ENCODE measurements at places on chromosomes 6 and 20.

DNA sequence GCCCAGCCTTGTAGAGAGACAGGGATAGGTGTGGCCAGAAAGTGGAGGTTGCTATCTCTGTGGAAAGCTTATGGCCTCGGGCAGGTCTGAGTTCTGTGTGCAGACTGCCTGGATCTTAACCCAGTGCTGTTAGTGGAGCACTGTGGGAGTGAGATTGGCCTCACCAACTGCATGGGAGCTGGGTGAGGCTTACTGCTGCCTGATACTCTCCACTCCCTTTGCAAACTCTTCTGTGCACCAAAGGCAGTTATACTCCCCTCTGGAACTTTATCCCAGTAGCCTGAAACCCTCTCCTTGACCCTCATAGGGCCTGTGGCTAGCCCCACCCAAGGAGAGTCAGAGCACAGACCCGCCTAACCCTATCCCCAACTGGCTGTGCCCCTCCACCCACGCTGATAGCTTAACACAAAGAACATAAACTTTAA lies 41.4 kb upstream of the PKIB start:
- no peak for DNase-seq
- H3K36me3 ChIP-seq = peaks cover 40% of the 10 kb centered on the region
- no peaks in the 10 kb centered on the region for H3K4me1 ChIP-seq
- H3K27ac ChIP-seq = no peak overlapping the region
- no peaks in the 10 kb centered on the region for H3K27me3 ChIP-seq
- no peak overlapping the region for H3K4me3 ChIP-seq

DNA sequence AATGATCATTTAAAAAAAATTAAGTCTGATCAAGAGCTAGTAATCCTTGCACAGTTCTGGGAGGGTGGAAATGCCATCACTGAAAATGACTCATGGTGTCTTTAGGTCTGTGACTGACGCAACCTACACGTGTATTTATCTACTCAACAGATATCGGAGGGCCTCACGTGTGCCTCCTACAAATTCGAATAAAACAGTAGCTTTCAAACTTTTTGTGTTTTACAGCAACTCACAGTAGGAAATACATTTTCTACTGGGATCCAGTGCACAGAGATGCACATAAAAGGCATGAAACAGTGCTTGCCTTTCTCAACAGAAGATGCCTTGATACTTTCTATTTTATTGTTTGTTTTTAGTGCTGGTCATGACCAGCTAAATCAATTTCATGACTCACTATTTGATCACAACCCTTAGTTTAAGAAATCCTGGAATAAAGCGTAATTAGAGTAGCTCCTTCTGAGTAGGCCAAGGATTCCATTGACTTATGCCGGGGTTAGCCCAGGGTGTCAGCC lies 210.0 kb upstream of the SNX9 start:
- peaks cover 6% of the 10 kb centered on the region for H3K27me3 ChIP-seq
- no peaks in the 10 kb centered on the region for H3K36me3 ChIP-seq
- H3K4me3 ChIP-seq = no peak overlapping the region
- H3K27ac ChIP-seq = no peak overlapping the region

- H3K4me3 ChIP-seq = no peak overlapping the region
- no peaks in the 10 kb centered on the region for H3K27me3 ChIP-seq
- no peaks in the 10 kb centered on the region for H3K36me3 ChIP-seq
- H3K27ac ChIP-seq = no peak overlapping the region
Measured at GRCh38 chr6:141133836-141134235, 998.9 kb upstream of the GJE1 start.

DNA sequence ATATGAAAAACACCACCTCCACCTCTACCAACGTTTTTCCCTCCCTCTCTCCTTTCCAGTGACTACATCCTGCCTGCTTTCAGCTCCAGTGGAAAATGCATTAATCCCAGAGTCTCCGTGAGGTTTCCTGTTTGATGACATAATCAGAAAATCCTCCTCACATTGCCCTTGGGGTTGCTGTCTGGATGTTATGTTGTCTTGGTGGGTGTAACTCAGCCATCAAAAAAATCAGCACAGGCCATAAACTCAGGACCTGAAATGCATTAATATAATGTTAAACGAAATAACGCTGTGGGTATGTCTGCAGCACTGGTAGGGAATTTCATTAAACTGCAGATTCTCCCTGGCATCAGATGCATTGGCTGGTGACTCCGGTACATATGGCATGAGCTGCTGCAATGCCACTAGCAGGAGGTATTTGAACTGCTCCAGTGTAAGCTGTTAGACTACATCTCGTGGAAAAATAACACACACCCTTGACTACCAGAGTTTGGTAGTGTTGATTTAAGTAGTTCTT lies 297.8 kb downstream of the PRL start:
- DNase-seq = no peak
- H3K36me3 ChIP-seq = peaks cover 5% of the 10 kb centered on the region
- H3K4me1 ChIP-seq = peaks cover 59% of the 10 kb centered on the region
- no peak overlapping the region for H3K4me3 ChIP-seq
- peak overlapping the region; percentile 38 for H3K27ac ChIP-seq

GRCh38 chr6:111091987-111092386 lies 4.7 kb downstream of the SLC16A10 start:
- H3K27me3 ChIP-seq = peaks cover 45% of the 10 kb centered on the region

DNA sequence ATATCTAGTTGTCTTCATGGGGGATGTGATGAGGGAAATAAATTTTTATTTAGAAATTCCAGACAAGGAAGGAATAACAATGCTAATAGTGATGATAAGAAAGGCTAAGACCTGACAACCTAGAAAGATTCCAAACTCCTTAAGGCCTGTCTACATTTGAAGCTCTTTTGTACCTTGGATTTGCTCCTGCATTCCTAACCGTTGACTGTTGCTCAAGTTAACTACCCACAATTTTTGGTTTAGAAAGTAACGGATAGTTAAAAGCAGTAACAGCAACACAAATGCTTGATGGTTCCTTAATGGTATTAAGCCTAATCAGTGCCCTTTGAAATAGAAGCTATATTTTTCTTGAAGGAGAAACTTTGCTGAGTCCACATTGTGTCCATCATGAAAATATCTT lies 52.9 kb downstream of the TRMT11 start:
- no peak overlapping the region for H3K4me3 ChIP-seq
- DNase-seq = no peak
- H3K4me1 ChIP-seq = peaks cover 13% of the 10 kb centered on the region
- no peaks in the 10 kb centered on the region for H3K27me3 ChIP-seq
- no peak overlapping the region for H3K27ac ChIP-seq

DNA sequence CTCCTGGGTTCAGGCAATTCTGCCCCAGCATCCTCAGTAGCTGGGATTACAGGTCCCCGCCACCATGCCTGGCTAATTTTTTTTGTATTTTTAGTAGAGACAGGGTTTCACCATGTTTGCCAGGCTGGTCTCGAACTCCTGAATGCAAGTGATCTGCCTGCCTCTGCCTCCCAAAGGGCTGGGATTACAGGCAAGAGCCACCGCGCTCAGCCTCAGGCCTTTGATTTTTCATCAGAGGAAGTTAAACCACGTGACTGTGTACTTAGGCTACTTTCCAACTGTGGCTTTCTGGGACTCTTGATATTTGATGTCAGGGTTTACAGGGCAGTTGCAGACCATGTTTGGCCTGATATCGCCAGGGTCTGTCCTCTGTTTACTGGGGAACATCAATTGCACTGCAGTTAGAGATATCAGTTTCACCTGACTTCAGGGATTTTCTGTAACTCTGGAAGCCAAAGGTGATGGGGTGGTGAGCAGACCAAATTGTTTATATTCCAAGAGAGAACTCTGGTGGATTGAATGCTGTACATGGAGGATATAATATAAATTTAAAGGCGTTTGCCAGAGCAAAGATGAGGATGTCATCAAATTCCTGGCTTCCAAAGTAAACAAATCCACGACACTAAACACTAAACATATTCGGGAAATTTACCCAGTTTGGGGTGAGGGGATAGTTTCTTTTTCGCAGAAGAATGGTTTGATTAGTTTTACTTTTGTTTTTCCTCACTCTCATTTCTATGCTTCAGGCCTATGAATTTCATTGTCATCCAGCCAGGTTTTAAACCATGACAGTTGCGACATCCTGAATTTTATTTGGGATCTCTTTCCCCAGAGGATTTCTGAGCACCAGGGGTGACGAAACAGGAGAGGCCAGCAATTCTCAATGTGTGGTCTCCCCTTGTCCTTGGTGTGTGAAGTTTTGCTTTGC lies 4.2 kb downstream of the PSMF1 start:
- peaks cover 25% of the 10 kb centered on the region for H3K4me1 ChIP-seq
- peaks cover 13% of the 10 kb centered on the region for H3K36me3 ChIP-seq
- no peak for DNase-seq
- H3K4me3 ChIP-seq = no peak overlapping the region

DNA sequence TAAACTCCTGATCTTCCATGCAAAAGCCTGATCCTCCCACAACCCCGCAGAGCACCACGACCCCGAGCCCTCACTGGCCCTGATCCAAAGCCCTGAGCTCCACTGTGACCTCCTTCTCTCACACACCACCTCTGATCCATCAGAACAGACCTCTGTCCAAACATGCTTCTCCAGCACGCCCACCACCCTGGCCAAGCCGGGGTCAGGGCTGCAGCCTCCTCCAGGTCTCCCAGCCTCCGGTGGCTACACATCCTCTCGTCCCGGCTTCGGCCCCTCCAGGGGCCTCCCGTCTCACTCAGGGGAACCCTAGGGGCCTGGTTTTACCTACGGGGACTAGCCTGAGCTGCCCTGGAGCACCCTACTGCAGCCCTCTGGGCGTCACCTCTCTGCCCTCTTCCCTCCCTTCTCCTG lies 49.1 kb downstream of the FOXF2 start:
- peaks cover 39% of the 10 kb centered on the region for H3K27me3 ChIP-seq
- H3K36me3 ChIP-seq = no peaks in the 10 kb centered on the region
- H3K4me3 ChIP-seq = no peak overlapping the region

DNA sequence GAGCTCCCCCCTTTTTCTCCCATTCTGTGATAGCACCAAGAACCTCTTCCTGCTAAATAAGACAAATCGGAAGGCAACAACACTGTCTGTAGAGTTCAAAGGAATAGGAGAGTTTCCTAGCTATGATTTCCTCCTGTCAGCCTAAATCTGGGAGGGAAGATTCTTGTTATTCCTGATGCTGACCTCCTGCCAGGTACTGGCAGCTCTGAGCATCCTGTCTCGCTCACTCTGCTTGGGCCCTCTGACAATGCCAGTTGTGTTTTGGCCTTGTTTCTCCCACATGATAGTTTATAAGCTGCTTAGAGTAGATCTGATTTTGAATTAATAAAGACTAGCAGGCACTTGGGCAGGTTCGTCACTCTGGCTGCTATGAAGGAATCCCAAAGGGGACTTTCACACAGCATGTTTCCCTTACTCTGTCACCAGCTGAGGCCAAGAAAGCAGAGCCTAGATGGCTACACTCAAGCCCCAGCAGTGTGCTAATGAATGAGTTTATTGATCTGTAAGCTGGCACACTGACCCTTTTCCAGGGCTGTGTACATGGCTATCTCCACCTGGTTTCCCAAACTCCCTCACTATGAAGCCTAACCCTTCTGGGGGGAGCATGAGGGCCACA lies 52.3 kb downstream of the UQCC1 start:
- peaks cover 8% of the 10 kb centered on the region for H3K4me1 ChIP-seq
- no peak for DNase-seq
- H3K36me3 ChIP-seq = peaks cover 12% of the 10 kb centered on the region

- peaks cover 8% of the 10 kb centered on the region for H3K4me1 ChIP-seq
- H3K4me3 ChIP-seq = no peak overlapping the region
- H3K27ac ChIP-seq = no peak overlapping the region
- H3K36me3 ChIP-seq = peaks cover 2% of the 10 kb centered on the region
- H3K27me3 ChIP-seq = no peaks in the 10 kb centered on the region
Measured at GRCh38 chr6:109434456-109434855, 6.0 kb downstream of the PPIL6 start.

GRCh38 chr6:41072836-41073202 lies at the start of gene NFYA:
TSS of gene NFYA (plus strand) at chr6:41072974. CDS start at chr6:41079090, 6,116 bp downstream.
- peak within 1 kb of the TSS; percentile 90 for H3K4me3 ChIP-seq
- no peaks in the 10 kb centered on the region for H3K36me3 ChIP-seq
- peak within 1 kb of the TSS; percentile 99 for H3K27ac ChIP-seq
- peaks cover 35% of the 10 kb centered on the region for H3K4me1 ChIP-seq
- no peaks in the 10 kb centered on the region for H3K27me3 ChIP-seq
- no peak for DNase-seq

GRCh38 chr6:51466427-51466826 lies 621.0 kb downstream of the PKHD1 start:
- H3K4me1 ChIP-seq = peaks cover 17% of the 10 kb centered on the region
- peak overlapping the region; percentile 21 for H3K27ac ChIP-seq
- H3K36me3 ChIP-seq = no peaks in the 10 kb centered on the region
- DNase-seq = no peak
- H3K27me3 ChIP-seq = no peaks in the 10 kb centered on the region
- H3K4me3 ChIP-seq = no peak overlapping the region

DNA sequence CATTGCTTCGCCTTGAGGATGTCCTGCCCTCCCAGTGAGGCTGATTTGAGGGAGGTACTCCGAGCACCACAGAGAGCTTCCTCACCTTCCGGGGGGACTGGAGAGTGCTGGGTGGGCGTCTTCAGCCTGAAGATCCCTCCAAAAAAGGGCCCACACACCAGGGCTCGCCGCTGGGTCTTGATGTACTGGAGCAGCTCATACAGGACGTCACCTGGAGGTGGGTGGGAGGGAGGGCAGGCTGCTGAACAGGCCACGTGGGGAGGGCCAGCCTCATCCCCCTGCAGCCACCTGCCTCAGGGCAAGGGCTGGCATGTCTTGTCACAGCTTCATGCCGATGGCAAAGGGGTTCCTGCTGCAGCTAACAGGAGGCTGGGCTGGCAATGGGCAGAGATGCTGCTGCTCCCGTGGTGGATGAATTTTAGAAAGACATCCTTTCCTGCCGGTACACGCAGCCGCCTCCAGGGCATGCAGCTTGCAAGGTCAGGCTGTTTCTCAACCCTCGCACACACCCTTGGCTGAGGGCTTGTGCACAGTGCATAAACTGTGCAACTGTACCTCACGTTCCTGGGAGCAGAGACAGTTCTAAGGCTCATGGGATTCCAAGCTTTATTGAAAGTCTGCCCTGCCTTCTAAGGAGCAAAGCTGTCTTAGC lies 14.0 kb downstream of the ETV7 start:
- no peak overlapping the region for H3K27ac ChIP-seq
- DNase-seq = no peak
- H3K27me3 ChIP-seq = peaks cover 31% of the 10 kb centered on the region
- H3K4me3 ChIP-seq = no peak overlapping the region

GRCh38 chr6:167858086-167858591 lies 31.4 kb downstream of the AFDN start:
- peak overlapping the region; percentile 5 for H3K4me3 ChIP-seq
- no peaks in the 10 kb centered on the region for H3K27me3 ChIP-seq
- H3K4me1 ChIP-seq = peaks cover 56% of the 10 kb centered on the region
- DNase-seq = no peak
- peaks cover 6% of the 10 kb centered on the region for H3K36me3 ChIP-seq
- peak overlapping the region; percentile 93 for H3K27ac ChIP-seq

- no peaks in the 10 kb centered on the region for H3K27me3 ChIP-seq
- H3K4me3 ChIP-seq = no peak overlapping the region
- DNase-seq = no peak
- peaks cover 5% of the 10 kb centered on the region for H3K36me3 ChIP-seq
- no peak overlapping the region for H3K27ac ChIP-seq
Measured at GRCh38 chr6:83252719-83253118, 59.6 kb downstream of the RWDD2A start.

GRCh38 chr6:7048894-7049293 lies 58.9 kb upstream of the RREB1 start:
- H3K27ac ChIP-seq = no peak overlapping the region
- H3K4me3 ChIP-seq = no peak overlapping the region
- peaks cover 12% of the 10 kb centered on the region for H3K4me1 ChIP-seq
- H3K27me3 ChIP-seq = no peaks in the 10 kb centered on the region
- no peaks in the 10 kb centered on the region for H3K36me3 ChIP-seq

GRCh38 chr6:47106721-47107197 lies 64.6 kb upstream of the ADGRF1 start:
- no peaks in the 10 kb centered on the region for H3K36me3 ChIP-seq
- no peak for DNase-seq
- no peak overlapping the region for H3K4me3 ChIP-seq
- peaks cover 14% of the 10 kb centered on the region for H3K4me1 ChIP-seq
- peaks cover 6% of the 10 kb centered on the region for H3K27me3 ChIP-seq

- H3K27me3 ChIP-seq = peaks cover 3% of the 10 kb centered on the region
- no peak overlapping the region for H3K27ac ChIP-seq
- no peaks in the 10 kb centered on the region for H3K36me3 ChIP-seq
Measured at GRCh38 chr6:2579241-2579761, 171.4 kb downstream of the MYLK4 start.

Measured in progenitor cell of endocrine pancreas (in vitro differentiated cells).